ACHN (cell line): ENCODE measurements at places on chromosomes 5 and 9.
A peak's percentile ranks its signal among the peaks of the same experiment; 100 is the strongest.

- no peak for DNase-seq
Observed at GRCh38 chr5:152264645-152265254, 140.3 kb downstream of the NMUR2 start.

GRCh38 chr5:144085381-144085780 is 85.1 kb downstream of the YIPF5 start:
- DNase-seq = no peak

DNA sequence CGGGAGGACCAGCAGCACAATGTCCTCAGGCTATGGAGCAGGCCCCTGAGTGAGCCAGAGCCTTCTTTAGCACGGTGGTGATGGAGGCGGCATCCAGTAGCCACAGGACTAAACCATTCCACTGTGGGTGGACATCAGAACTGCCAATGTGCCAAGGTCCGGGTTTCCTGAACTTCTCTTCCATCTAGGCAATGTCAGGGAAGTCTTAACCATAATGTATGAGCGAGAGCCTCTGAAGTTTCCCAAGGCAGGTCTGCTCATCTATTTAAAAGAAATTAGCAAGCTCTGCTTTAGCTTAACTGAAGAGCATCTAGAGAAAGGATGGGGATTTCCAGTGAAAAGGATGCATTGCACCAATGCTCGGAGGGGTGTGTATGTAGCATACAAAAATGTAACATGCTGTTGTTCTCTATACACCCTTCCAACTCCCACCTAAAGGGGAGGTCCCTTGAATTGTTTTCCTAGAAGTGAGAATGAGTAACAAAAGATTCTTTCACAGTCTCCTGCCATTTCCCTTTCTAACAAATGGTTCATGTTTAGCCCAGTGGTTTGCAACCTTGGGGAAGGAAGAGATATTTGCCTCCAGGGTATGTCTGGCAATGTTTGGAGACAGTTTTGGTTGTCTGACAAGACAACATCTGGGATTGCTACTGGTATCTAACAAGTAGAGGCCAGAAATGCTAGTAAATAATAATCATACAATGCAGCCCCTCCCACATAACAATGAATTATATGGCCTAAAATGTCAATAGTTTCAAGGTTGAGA is 6.1 kb upstream of the RXFP3 start:
- no peak for DNase-seq

- peak; percentile 43 for DNase-seq
Observed at GRCh38 chr5:166906991-166907713, 1384.3 kb upstream of the WWC1 start.

DNA sequence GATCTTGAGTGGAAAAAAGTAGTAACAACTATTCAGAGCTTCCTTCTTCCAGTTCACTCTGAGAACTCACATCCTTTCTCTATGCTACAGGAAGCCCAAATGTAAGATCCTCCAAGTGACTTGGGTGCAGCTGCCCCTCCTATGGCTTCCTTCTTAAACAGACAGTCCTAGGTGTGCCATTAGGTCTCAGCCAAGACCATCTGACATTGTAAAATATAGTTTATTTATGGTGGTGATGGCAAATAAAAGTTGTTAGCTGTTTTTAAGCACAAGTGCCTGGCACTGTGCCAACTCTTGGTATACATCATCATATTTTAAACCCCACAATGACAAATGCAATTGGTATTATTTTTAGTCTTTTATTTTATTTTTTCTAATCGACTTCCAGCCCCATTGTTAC is 58.1 kb downstream of the TMEM252 start:
- no peak for DNase-seq

DNA sequence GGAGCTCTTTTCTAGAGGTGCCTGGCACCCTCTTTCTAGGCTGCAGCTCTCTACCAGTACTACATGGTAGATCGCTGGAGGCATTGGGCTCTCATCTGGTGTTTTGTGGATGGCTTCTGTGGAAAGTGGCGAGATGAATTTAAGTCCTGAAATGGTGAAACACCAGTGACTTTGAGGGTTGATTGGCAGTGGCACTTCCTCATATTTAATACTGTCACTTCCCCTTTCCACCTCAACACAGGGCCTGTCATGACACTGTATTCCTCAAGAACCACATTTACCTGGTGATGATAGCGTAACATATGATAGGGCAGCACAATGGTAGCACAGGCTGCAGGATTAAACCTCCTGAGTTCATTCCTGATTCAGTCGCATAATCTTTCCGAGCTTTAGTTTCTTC is 132.1 kb downstream of the KDM4C start:
- DNase-seq = no peak

GRCh38 chr5:85017261-85017660 is 632.6 kb upstream of the EDIL3 start:
- no peak for DNase-seq

GRCh38 chr5:59917121-59917520 is 23.6 kb upstream of the PDE4D start:
- DNase-seq = no peak

GRCh38 chr5:58341476-58341875 is 118.4 kb downstream of the PLK2 start:
- DNase-seq = no peak

DNA sequence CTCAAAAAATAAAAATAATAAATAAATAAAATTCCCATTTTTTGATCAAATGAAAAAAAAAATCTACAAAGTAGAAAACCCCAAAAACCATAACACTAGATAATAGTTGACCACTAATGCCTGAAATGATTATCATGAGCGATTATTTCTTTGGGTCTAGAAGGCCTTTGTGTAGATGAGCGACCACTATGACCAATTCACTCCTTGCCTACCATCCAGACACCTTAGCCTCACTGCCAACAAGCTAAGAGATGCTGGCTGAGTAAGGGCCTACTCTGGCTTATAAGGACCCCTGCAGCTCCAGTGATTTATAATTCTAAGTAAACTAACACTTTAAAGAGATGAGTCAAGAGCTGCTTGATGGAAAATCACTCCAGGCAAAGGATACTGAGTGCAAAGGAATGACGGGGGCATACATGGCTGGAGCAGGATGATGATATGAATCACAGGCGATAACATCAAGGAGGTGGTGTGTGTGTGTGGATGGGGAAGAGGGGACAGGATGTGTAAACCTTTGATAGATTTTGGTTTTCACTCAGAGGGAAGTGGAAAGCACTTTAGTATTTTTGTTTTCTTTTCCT is 4.8 kb upstream of the F2RL1 start:
- peak; percentile 72 for DNase-seq

DNA sequence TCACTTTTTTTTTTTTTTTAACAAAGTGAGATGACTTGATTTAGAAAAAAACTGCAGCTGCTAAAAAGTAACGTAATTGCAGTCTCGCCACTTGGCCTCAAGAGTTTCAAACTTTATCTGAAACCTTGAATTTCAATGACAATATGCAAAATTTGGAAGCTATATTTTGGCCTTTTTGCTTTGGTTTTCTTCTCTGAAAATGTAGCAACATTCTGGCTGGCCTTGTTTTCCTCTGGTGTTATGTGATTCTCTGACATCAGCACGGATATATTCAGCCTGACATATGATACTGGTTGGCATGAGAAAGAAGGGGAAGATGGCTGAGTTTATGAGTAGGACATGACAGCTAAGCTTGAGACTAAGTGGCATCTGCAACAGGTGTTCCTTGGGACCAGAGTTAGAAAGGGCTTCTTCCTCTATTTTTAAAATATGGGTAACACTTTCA is 136.5 kb downstream of the MEF2C start:
- DNase-seq = no peak

- no peak for DNase-seq
Observed at GRCh38 chr5:179733772-179734126, 1.1 kb downstream of the MAML1 start.

- peak; percentile 26 for DNase-seq
Observed at GRCh38 chr5:145056800-145057199, 778.3 kb downstream of the PRELID2 start.

- DNase-seq = no peak
Observed at GRCh38 chr5:109695005-109695926, 5.5 kb downstream of the MAN2A1 start.

DNA sequence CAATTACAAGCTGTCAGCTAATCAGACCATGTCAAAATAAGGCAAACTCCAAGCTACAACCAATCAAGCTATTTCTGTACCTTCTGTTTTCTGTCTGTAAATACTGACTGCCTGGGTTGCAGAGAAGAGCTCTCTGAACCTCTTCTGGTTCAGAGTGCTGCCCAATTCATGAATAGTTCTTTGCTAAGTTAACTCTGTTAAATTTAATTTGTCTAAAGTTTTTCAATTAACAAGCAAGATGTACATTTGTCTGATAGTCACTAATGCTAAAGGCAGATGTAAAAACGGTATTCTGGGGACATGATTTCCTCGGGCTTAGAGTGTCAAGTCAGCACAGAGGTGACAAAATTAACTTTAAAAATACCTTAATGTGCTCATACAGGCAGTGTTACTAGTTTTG is 408.3 kb upstream of the CLINT1 start:
- DNase-seq = no peak

GRCh38 chr5:124124711-124125229 is 612.8 kb downstream of the CSNK1G3 start:
- DNase-seq = no peak

DNA sequence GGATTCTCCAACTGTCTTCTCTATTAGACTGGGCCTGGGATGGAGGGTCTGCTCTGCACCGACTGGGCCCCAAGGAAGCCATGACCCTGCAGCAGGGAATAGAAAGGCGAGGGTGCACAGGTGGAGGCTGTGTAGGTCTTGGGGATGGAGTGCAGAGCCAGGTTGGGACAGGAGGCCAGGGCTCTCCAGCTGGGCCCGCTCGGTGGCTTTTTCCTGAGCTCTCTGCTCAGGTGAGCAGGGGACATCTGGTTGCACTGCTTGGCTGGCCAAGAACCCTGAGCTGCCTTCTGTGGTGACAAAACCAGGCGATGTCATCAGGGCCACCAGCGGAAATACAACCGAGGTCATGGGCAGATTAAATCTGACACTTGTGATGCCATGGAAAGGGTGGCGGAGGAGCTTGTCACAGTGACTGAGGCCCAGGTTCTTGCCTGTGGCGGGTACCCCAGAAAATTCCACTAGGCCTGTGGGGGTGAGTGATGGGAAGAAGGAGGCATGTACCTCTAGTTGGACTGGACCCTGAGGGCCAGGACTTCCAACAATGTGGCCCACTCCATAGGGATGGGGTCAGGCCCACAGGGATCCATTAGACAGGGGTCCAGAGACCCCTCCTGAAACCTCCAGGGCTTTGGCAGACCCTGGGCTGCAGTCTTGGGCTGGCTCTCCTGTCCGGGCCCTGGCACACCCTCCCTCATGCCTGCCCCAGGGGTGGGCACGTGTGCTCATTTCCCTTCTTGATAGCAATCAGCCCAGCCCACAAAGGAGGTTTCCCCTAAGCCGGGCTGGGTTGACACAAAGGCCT is 4.4 kb upstream of the IL3 start:
- no peak for DNase-seq

GRCh38 chr5:3598207-3598606 is 2.6 kb downstream of the IRX1 start:
- no peak for DNase-seq

DNA sequence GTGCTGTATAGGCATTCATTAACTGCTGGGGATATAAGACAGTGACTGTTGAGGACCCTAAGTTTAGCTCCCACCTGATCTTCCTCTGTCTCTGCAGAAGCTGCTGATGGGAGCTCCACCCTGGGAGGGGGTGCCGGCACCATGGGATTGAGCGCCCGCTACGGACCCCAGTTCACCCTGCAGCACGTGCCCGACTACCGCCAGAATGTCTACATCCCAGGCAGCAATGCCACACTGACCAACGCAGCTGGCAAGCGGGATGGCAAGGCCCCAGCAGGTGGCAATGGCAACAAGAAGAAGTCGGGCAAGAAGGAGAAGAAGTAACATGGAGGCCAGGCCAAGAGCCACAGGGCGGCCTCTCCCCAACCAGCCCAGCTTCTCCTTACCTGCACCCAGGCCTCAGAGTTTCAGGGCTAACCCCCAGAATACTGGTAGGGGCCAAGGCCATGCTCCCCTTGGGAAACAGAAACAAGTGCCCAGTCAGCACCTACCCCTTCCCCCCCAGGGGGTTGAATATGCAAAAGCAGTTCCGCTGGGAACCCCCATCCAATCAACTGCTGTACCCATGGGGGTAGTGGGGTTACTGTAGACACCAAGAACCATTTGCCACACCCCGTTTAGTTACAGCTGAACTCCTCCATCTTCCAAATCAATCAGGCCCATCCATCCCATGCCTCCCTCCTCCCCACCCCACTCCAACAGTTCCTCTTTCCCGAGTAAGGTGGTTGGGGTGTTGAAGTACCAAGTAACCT is 22.1 kb downstream of the PCDHGC5 start:
- DNase-seq = no peak

DNA sequence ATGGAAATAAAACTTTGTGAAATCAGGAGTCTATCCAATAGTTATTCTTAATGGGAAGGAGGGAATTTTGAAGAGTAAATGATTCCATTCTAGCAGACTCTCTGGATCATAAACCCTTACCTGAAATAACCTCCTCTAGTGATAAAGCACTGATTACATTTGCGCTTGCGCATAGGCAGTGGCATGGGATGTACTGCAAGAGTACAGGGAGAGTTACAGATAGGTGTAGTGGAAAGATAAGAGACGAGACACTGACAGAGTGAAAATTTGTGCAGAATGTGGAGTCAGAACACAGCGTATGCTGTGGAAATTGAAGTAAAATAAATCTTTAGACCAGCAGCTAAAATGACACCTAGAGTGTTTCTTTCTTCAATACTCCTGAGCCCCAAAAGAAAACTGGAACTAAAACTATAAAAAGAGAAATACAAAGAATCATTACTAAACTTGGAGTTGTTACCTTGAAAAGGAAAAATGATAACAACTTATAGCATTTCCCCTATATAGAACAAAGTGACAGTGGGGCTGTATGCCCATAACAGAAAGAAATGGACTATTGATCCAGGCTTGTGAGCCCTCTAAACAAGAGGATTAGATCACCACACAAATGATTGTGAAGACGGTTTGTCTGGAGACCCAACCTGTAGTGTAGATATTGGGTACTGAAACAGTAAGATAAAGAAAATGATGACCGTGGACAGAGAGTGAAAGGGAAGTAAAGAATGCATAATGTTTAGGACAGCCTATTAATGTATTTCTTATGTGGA is 1471.2 kb upstream of the NUDT12 start:
- no peak for DNase-seq

DNA sequence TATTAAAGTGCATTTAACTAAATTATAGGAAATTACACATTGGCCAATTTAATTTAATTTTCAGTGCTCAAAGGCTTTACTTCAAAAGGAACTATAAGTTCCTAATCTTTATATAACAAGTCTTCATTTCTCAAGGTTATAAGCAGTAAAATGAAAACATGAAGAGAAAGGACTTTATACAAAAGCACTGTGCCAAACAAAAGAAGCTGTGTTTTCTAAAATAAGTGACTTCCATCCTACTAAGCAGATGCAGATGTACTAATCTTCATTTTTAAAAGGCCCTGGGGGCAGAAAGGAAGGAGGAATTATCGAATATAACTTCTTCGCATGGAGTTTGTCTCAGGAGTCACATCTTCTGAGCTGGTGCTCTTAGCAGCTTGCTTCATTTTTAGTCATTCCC is 81.4 kb downstream of the SHC3 start:
- no peak for DNase-seq
